ENCODE measurements at places on chromosomes 6 and 20.

GRCh38 chr6:86407128-86407527, 530.2 kb upstream of the HTR1E start:
- no peak for DNase-seq

- no peak for DNase-seq
These were observed 31.6 kb upstream of the SLC32A1 start for GRCh38 chr20:38692436-38693411.

DNA sequence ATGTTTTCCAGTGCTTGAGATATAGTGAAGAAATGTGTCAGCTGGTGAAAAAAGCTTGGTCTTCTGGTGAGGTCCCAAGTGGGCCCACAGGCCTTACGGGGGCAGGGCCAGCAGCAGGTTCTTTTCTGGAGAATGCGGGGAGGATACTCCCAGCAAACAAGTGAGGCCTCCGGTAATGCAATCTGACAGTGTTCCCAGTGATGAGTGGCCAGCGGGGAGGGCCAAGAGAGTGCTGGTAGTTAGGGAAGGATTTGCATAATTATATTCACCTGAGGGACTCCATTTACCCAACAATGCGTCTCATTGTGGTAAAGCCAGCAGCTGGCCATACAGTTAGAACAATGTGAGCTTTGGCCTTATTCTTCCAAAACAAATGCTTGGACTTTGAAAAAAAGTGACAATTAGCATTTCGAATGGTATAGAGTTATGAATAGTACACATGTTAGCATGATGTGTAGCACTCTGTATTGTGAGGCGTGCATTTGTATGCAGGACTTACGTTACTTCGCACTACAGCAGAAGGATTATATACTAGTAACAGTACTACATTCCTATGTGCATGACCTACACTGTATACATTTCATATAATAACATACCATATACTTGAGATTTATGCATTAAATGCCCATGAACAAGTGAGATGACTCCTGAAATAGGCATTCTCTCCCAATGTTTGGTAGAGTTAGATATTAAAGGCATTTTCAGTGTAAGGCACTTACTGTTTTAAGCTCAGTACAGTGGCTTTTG, 69.8 kb downstream of the MYB start:
- DNase-seq: no peak

GRCh38 chr20:46111028-46111835, 6.9 kb upstream of the CD40 start:
- no peak for DNase-seq

- no peak for DNase-seq
These were observed 40.2 kb downstream of the SASH1 start for GRCh38 chr6:148382861-148383260.

GRCh38 chr6:74932232-74932888, 273.5 kb downstream of the COL12A1 start:
- no peak for DNase-seq

DNA sequence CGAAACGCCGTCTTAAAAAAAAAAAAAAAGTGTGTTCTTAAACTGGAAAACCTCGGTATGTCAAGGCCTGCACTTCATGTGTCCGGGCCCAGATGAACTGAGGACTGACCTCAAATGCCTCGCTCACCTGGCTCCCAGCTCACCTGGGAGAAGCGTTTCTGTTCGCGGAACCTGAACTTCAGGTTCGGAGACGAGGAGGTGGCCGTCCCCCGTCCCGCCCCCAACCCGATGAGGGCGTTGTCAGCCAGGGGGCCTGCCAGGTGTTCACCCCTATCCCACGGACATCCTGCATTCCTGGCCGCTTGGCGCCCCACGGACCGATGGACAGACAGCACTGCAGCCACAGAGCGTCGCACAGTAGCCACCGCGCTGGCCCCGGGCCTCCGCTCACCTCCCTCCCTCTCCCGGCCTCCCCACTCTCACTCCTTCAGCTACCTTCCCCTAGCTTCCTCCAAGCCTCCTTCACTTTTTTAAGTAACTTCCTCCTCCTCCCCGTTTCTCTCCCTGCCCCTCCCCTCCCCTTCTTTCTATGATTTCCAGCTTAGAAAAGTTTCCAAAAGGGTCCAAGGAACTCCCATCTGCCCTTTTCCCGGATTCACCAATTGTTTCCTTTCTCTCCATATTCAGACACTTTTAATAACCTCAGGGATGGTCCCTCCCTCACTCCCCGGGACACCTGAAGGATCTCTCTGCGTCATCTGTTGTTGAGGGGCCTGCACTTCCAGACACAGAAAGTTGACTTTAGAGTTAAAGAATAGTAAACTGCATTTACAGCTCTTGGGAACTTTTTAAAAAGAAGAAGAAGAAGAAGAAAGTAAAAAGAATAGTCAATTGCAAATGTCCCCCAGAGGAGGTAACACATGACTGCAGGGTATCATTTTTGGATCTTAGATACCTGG, 22.7 kb upstream of the MCM3 start:
- DNase-seq: no peak

DNA sequence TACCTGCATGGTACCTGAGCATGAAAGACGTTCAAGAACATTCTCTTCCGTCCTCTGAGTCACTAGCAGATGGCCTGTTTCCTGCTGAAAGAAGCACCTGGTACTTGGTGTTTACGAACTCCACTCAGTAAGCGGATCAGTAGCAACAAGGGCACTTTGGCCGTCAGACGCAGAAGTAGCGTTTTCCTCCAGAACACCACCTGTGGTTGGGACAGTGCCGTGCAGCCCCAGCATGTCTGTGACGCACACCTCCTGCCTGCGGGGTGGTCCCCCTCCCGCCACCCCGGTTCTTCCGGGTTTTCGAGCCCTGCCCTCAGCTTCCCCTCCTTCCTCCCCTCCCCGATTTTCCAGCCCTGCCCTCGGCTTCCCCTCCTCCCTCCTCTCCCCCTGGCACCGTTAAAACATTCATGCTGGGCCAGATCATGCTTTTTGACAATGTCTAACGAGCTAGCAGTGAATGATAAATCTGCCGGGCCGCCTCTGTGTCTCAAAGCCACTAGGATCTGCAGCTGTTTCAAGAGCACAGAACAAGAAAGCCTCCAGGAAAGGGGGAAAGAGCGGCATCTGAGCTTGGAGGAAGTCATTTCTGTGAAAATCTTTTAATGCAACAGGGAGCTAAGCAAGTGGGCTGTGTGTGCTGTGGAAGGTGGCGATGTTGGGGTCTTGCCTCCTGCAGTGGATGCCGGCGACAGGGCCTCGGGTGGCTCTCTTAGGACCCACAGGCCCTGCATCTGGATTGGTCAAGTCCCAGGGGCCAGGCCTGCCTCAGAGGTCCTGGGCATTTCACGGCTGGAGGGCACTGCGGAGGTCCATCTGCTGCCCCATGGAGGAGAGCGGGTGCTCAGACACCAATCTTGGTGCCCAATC, 207.9 kb downstream of the ERMARD start:
- DNase-seq: peak; percentile 17

DNA sequence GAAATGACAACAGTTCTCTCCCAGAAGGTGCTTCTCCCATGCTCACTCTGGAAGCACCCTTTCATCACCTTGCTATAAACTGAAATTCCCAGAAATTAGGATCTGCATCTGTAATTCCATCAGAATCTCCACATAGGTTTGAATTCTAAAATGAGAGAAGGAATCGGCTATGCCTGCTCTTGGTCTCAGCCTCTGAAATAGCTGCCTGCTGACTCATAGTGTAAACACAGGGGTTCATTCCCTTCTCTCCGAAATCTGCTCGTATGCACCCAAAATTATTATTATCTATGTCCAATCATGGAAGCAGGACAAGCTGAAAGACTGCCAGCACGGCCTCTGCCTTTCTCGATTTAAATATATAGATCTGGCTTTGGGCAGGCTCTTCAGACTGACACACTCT, 74.6 kb upstream of the TAB2 start:
- no peak for DNase-seq

GRCh38 chr20:15610787-15611186, 962.5 kb downstream of the KIF16B start:
- DNase-seq: no peak

DNA sequence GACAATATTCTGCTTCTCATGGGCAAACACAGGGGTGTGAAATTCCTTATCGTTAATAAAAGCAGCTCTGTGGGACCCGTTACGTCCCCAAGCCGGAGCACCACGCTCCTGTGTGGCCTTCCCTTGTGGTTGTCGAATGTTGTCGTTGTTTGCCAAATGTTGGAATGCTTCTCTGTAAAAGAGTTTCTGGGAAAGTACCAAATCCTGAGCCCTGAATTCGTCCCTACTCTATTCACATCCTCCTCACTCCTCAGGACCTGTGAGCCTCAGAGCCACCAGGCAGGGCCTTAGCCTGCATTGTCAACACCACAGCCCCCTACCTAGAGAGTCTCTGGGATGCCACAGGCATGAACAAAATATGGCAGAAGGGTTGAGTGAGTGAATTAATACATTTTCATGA, 64.0 kb downstream of the THBS2 start:
- DNase-seq: no peak

GRCh38 chr6:160198606-160199211, 59.9 kb downstream of the SLC22A2 start:
- DNase-seq: no peak

DNA sequence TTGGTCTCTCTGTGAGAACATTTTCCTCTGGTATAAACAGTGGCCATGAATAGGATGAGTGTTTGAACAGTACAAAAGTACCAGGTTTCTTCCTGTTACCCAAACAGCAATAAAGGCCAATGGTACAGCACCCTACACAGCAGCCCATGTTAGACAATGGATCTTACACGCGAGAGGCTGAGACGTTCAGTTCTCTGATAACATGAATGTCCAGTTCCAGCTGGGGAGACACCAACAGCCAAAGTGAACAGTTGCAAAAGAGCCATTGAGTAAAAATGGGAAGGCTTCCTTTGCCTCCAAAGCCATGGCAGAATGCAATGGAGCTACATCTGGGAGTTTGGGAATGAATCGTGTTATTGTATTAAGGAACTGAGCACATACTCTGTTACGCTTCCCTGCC, 246.8 kb upstream of the SGK1 start:
- no peak for DNase-seq

DNA sequence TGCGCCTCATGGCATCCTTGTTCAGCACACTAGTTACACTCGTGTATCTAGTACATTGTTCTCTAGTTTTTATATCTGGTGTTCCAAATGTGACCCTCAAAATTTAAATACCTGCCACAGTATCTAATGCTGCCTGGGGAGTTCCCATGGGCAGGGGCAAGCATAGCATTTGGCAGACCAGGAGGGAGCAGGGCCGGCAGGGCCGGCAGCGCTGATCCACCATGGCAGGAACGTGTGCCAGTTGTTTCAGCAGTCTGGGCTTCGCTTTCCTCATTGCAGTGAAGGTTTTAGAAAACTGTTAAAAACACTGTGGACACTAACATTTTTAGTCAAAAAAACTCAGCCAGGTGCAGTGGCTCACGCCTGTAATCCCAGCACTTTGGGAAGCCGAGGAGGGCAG, 19.2 kb downstream of the NANP start:
- no peak for DNase-seq
